ENCODE measurements at places on chromosomes 3 and 15.

DNA sequence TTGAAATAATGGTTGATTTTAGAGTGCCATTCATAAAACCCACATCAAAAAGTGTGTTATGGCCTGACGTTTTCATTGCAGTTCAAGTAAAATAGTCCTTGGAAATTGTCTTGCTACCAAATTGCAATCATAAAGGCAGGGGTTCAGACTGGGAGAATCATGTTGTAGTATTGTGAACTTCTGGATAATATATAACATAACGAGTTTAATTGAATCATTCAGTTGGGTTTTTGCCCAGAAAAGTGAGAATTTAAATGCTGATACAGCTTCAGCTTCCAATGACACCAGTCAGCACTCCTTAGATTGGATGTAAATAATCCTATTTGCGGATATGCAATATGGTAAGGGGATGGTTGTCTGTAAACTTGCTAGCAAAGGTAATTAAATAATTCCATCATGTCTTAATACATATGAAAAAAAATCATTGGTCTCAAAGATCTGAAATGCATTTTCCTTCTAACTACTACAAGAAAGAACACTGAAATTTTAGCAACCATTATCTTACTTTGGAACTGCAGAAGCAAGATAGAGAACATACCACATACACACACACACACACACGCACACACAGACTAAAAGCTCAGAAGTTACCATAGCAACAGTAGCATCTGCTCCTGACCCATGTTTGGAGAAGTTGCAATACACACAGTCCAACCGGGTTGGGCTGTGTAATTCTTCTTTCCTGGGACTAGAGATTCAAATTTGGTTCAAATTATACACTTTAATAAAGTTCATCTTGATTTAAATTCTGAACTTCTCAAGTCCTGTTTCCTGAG lies 686.2 kb upstream of the NR2F2 start:
- H3K4me3 ChIP-seq: no peak overlapping the region
- H3K27ac ChIP-seq: no peak overlapping the region
- no peaks in the 10 kb centered on the region for H3K4me1 ChIP-seq
- no peak for DNase-seq
- H3K27me3 ChIP-seq: no peaks in the 10 kb centered on the region

- no peaks in the 10 kb centered on the region for H3K27me3 ChIP-seq
- no peaks in the 10 kb centered on the region for H3K36me3 ChIP-seq
- H3K4me1 ChIP-seq: peaks cover 2% of the 10 kb centered on the region
- no peak overlapping the region for H3K27ac ChIP-seq
- H3K4me3 ChIP-seq: no peak overlapping the region
These were observed 5.7 kb downstream of the LYSMD2 start for GRCh38 chr15:51731549-51732267.

DNA sequence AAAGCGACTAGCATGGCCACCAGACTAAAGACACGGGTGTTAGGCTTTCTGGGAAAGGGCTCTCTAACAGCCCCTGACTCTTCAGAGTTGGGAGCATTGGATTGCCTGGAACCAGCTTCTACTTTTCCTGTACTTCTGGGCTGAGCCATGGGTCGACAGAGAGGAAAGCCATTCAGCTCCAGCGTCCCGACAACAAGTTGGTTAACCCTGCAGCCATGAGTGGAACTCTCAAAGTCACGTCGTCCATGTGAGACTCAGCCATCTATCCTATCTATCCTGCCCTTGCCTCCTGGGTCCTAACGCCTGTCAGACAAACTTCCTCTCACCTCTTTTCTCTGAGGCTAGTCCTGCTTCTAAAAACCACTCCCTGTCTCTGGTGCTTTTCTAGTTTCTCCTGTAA lies 32.6 kb upstream of the TBC1D5 start:
- no peak overlapping the region for H3K4me3 ChIP-seq
- no peaks in the 10 kb centered on the region for H3K36me3 ChIP-seq
- H3K27me3 ChIP-seq: no peaks in the 10 kb centered on the region
- DNase-seq: no peak

- no peak overlapping the region for H3K4me3 ChIP-seq
- no peaks in the 10 kb centered on the region for H3K4me1 ChIP-seq
- no peak overlapping the region for H3K27ac ChIP-seq
- DNase-seq: no peak
- peaks cover 3% of the 10 kb centered on the region for H3K27me3 ChIP-seq
- H3K36me3 ChIP-seq: no peaks in the 10 kb centered on the region
These were observed 34.5 kb upstream of the CTNNB1 start for GRCh38 chr3:41164777-41165176.

- H3K27me3 ChIP-seq: no peaks in the 10 kb centered on the region
- no peaks in the 10 kb centered on the region for H3K36me3 ChIP-seq
- H3K4me3 ChIP-seq: no peak overlapping the region
- no peaks in the 10 kb centered on the region for H3K4me1 ChIP-seq
These were observed 225.8 kb upstream of the NAALADL2 start for GRCh38 chr3:174633342-174633741.

GRCh38 chr3:42900226-42901072 lies 5.5 kb upstream of the ZNF662 start:
- no peaks in the 10 kb centered on the region for H3K36me3 ChIP-seq
- no peak for DNase-seq
- no peaks in the 10 kb centered on the region for H3K4me1 ChIP-seq
- peaks cover 7% of the 10 kb centered on the region for H3K27me3 ChIP-seq
- no peak overlapping the region for H3K27ac ChIP-seq
- no peak overlapping the region for H3K4me3 ChIP-seq

- no peak overlapping the region for H3K4me3 ChIP-seq
- no peak for DNase-seq
- no peaks in the 10 kb centered on the region for H3K36me3 ChIP-seq
- H3K27ac ChIP-seq: no peak overlapping the region
These were observed 16.0 kb upstream of the RNU6-1 start for GRCh38 chr15:67855842-67856241.

GRCh38 chr3:112667599-112667998 lies 26.7 kb upstream of the CCDC80 start:
- H3K27me3 ChIP-seq: no peaks in the 10 kb centered on the region
- H3K36me3 ChIP-seq: no peaks in the 10 kb centered on the region
- no peak overlapping the region for H3K27ac ChIP-seq
- no peak for DNase-seq
- no peaks in the 10 kb centered on the region for H3K4me1 ChIP-seq
- H3K4me3 ChIP-seq: no peak overlapping the region

DNA sequence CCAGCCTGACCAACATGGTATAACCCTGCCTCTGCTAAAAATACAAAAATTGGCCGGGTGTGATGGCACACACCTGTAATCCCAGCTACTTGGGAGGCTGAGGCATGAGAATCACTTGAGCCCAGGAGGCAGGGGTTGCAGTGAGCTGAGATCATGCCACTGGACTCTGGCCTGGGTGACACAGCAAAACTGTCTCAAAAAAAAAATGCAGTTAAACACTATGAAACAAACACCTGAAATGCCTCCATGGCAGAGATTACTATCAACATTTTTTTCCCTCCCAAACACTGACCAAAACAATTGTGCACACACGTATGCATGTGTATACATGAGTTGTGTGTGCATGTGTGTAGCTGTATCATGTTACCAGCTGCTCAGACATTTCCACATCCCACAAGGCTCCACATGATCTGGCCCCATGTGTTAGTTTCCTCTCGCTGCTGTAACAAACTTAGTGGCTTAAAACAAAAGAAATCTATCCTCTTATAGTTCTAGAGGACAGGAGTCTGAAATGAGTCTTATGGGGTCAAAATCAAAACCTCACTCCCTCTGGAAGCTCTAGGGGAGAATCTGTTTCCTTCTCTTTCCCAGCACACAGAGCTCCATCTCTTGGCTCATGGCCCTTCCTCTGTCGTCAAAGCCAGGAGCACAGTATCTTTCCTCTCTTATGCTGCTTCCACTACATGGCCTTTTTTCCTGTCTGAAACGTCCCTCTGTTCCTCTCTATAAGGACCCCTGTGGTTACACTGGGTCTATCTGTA lies 34.5 kb downstream of the SLC41A3 start:
- no peaks in the 10 kb centered on the region for H3K4me1 ChIP-seq
- H3K36me3 ChIP-seq: no peaks in the 10 kb centered on the region
- H3K27ac ChIP-seq: no peak overlapping the region
- H3K4me3 ChIP-seq: no peak overlapping the region
- DNase-seq: no peak

DNA sequence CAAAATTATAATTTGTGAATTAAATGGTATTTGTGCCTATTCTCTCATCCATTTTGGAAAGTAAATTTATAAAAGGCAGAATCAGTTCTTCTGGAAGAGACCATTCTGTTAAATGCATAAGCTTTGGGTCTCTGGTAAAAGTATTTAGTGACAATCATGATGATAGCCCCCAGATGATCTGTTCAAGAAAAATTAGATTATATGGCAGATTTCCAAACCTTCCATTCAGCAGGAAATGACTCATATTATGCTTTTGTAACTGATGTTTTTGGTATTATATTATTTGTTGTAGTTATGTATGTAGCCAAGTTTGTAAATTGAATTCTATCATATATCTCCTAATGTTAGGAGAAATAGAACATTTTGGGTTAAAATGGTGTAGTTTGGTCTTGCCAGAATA lies 340.8 kb upstream of the DPH6 start:
- no peak overlapping the region for H3K27ac ChIP-seq
- no peaks in the 10 kb centered on the region for H3K27me3 ChIP-seq
- H3K36me3 ChIP-seq: no peaks in the 10 kb centered on the region
- H3K4me1 ChIP-seq: peaks cover 3% of the 10 kb centered on the region
- peak; percentile 63 for DNase-seq

DNA sequence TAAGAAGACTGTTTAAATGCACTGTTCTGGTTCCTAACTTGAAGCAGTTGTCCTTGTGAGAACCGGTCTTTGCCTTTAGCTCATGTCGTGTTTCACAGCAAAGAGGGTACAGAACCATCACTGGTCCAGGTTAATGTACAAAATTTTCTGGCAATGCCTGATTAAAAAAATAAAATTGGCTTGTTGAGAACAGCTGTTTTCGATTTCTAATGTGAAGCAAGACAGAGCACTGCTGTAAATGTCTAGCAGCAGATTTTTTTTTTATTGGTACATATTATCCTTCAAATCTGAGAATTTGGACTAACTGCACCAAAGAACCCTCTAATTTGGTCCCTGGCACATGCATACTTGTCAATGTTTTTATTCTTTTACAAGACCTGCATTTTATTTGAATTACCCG lies 103.3 kb downstream of the STT3B start:
- H3K4me3 ChIP-seq: no peak overlapping the region
- H3K4me1 ChIP-seq: no peaks in the 10 kb centered on the region
- no peak for DNase-seq
- H3K27me3 ChIP-seq: no peaks in the 10 kb centered on the region
- H3K36me3 ChIP-seq: peaks cover 8% of the 10 kb centered on the region

GRCh38 chr3:138469874-138470273 lies 35.5 kb downstream of the ESYT3 start:
- H3K4me3 ChIP-seq: no peak overlapping the region
- no peak for DNase-seq
- no peaks in the 10 kb centered on the region for H3K36me3 ChIP-seq
- no peaks in the 10 kb centered on the region for H3K27me3 ChIP-seq
- peaks cover 6% of the 10 kb centered on the region for H3K4me1 ChIP-seq
- no peak overlapping the region for H3K27ac ChIP-seq

DNA sequence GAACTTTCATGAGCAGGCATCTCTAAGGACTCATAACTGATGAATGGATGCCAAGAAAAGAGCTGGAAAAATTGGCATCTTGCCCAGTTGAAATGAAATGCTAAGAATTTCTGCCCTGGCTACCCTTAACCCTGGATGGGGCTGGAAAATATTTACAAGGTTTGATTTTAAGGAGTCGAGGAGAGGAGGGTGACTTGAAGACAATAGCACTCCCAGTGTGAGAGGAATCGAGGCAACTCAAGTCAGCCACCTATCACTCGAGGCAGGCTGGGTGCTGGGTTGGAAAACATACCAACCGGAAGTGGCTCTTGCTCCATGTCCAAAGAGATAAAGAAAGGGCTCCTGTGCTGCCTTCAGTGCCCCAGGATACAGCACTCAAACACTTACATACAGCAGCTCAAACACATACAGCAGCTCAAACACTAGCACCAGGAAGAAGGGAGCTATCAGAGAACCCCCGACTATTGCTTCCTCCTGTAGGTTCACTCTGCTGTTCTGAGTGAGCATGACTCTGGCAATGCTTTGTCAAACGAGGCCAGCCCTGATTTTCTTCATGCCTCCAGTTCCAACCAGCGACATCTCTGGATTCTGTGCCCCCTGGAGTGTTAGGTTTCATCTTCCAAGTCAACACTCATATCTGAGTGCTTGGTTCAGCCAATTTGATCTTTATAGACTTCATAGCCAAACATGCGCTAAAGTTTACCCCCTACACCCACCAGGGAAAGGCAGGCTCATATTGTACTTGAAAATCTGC lies 4.9 kb downstream of the PRICKLE2 start:
- no peaks in the 10 kb centered on the region for H3K27me3 ChIP-seq
- H3K4me1 ChIP-seq: peaks cover 27% of the 10 kb centered on the region
- no peak overlapping the region for H3K4me3 ChIP-seq
- DNase-seq: peak; percentile 88

- no peak overlapping the region for H3K4me3 ChIP-seq
- H3K27ac ChIP-seq: no peak overlapping the region
- H3K4me1 ChIP-seq: no peaks in the 10 kb centered on the region
- no peaks in the 10 kb centered on the region for H3K27me3 ChIP-seq
These were observed 810.4 kb downstream of the FHIT start for GRCh38 chr3:60440869-60441268.

DNA sequence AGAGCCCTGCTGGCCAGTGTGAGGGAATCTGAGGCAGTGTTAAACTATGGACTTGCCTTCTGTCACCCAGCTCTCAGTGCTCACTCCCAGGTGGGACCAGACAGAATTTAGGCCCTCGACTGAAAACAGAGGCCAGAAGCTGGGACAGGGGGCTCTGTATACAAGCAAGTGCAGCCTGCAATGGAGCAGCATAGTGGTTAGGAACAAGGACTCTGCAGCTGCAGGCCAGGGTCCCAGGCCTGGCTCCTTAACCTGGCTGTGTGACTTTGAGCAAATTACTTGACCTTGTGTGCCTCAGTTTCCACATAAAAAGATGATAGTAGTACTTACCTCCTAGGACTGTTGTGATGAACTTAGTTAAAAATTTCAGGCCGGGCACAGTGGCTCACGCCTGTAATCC lies 39.8 kb downstream of the CMTM7 start:
- no peak overlapping the region for H3K4me3 ChIP-seq
- no peak overlapping the region for H3K27ac ChIP-seq
- H3K4me1 ChIP-seq: no peaks in the 10 kb centered on the region
- no peaks in the 10 kb centered on the region for H3K36me3 ChIP-seq
- no peaks in the 10 kb centered on the region for H3K27me3 ChIP-seq

Measured in endothelial cell of umbilical vein (primary cell).